ENCODE measurements at places on chromosomes 5 and 9.

- DNase-seq, result peak; percentile 67
Measured at GRCh38 chr5:95712347-95712958, 18.7 kb upstream of the RHOBTB3 start.

DNA sequence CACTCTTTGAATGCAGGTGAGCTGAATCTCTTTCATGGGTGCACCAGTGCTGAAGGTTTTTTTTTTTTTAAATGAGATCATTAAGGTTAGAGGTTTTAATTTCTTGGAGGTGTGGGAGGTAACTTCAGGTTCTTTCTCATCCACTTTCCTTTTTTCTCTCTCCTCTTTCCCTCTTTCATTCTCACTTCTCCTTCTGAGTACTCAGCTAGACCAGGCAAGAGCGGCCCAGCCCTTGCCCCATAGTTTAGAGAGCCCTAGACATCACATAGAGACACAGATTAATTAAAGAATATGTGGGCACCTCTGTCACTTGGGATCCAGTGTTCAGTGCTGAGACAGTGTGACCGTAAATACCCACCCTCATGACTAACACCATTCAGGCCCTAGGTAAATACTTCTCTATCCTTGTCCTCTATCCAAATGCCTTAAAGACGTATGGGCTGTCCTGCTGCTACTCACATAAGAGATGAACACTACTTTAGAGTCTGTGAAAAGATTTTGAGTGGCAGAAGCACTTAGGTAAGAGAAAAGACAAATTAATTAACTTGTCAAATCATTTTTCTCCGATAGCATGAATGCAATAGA is 174.1 kb downstream of the TLE4 start:
- no peak for DNase-seq

DNA sequence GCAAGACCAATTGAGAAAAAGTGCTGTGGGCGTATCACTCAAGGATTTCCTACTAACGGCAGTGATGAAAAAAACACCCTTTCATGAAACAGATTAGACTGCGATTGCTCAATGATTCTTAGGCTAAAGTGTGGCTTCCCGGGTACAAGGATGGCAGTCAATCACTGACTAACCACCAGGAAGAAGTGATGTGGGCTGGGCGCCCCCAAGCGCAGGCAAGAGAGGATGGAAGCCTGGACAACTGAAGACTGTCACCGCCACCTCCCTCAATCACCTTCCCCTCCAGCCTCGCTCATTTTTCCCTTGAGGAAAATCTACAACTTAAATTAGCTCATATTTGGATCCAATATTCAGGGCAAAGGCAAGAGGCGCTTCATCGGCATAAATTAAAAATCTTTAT is 707.2 kb downstream of the MTRR start:
- no peak for DNase-seq

- DNase-seq, result no peak
Measured at GRCh38 chr5:104062621-104063377, 500.2 kb upstream of the NUDT12 start.

DNA sequence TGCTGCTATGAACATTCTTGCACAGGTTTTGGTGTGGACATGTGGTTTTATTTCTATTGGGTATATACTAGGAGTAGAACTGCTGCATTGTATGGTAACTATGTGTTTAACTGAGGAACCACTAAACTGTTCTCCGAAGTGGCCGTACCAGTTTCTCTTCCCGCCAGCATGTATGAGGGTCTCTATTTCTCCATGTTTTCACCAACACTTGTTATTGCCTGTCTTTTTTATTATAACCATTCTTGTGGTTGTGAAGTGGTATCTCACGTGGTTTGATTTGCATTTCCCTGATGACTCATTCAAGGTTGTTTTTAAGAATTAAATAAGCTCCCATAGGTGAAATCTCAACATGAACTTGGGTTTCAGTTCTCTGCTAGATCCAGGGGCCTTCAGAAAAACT is 19.4 kb downstream of the PDE8B start:
- DNase-seq, result no peak

- DNase-seq, result no peak
Measured at GRCh38 chr9:94528886-94529285, 26.0 kb upstream of the PCAT7 start.

DNA sequence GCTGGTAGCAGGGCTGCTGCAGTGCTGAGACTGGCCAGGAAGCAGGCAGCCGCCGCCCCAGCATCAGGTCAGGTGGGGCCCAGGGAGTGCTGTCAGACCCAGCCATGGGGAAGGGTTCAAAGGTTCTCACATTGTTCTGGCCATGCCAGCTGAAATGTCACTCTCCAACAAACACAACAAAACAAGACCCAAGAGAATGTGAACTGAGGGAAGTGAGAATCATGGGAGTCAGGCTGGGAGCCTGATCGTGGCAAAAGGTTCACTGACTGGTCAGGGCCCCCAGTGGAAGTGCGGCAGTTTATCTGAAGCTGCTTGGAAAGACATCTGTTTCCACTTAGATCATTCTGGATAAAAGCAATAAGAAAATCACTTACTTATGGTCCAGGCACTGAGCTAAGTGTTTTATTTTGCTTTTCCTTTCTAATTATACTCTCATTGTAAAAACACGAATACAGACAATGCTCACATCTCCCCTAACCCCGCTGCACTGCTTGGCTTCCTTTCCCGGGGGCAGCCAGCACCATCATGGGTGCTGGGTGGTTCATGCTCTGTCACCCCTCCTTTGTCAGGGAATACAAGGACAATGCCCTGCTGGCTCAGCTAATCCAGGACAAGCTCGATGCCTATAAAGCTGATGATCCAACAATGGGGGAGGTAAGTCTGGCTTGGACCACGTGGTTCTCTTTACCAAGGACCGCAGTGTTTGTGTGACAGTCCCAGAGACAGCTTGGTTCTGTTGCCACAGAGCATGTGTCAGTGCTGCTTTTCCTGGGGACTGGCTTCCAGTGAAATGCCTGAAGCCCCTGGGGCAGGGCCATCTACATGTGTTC is 41.9 kb upstream of the CFAP157 start:
- no peak for DNase-seq

GRCh38 chr9:17117372-17117771 is 17.5 kb upstream of the CNTLN start:
- DNase-seq, result no peak

DNA sequence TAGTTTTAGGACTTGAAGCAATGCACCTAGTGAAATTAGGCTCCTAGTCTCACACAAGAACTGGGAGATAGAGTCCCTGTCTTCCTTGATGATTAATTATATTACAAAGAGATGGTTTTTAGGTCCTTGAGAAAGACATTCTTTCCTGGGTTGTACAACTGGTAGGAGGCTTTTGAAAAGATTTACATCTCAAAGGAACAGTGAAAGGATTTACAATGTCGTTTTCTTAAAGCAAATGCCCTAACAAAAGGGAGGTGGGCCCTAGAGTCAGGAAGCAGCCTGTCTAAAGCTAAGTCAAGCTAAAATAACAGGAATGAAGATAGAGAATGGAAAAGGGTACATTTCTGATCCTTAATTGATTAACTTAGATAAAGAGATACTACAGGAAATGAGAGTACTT is 102.2 kb upstream of the IL7R start:
- no peak for DNase-seq

DNA sequence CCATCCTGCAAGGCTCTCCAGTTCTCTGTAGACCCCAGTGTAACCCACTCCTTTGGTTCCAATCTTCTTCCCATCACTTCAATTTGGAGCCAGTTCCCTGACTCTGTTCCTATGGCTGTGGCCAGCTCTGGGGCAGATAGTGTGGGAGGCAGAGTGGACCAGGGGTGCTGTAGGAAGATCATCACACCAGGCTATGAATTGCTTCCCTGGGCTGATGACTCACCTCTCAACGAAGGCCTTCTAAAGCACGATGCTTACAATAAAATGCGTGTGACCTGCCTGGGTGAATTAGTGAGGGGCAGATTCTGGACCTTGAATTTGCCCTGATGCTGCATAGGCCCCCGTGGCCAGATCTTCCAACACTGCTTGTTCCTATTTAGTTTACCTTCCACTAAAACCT is 289.7 kb downstream of the FBXL7 start:
- DNase-seq, result no peak

DNA sequence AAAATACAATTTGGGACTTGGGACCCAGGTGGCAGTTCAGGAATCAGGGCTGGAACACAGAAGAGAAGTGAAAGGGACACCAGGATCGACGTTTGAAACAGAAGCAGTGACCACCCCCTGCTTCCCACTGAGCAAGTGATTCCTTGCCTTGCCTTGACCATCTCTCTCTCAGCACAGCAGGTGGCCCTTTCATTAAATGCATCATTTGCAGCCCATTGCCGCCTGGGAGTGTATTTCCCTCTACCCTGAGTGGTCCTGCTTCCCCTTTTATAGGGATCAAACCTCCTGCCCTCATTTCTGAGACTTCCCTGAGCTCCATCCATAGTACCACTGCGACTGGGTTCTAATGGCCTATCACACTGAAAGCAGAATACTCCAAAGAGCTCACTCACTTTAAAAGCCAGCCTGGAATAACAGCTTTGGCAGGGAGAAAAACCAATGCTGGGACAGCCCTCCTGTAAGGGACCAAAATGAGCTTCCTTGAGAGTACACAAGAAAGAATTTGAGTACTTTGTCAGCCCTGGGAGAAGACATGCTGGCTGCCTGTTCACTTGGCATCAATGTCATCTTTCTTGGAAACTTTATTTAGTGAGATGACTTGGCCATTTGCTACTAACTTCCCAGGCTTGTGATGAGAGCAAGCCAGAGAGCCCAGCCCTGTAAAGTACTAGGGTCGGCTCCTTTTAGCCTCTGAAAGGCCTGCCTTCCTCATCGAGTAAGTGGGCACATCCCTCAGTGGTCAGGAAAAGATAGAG is 149.7 kb downstream of the SLIT3 start:
- DNase-seq, result no peak

- no peak for DNase-seq
Measured at GRCh38 chr9:98532147-98532546, 176.6 kb downstream of the GABBR2 start.

DNA sequence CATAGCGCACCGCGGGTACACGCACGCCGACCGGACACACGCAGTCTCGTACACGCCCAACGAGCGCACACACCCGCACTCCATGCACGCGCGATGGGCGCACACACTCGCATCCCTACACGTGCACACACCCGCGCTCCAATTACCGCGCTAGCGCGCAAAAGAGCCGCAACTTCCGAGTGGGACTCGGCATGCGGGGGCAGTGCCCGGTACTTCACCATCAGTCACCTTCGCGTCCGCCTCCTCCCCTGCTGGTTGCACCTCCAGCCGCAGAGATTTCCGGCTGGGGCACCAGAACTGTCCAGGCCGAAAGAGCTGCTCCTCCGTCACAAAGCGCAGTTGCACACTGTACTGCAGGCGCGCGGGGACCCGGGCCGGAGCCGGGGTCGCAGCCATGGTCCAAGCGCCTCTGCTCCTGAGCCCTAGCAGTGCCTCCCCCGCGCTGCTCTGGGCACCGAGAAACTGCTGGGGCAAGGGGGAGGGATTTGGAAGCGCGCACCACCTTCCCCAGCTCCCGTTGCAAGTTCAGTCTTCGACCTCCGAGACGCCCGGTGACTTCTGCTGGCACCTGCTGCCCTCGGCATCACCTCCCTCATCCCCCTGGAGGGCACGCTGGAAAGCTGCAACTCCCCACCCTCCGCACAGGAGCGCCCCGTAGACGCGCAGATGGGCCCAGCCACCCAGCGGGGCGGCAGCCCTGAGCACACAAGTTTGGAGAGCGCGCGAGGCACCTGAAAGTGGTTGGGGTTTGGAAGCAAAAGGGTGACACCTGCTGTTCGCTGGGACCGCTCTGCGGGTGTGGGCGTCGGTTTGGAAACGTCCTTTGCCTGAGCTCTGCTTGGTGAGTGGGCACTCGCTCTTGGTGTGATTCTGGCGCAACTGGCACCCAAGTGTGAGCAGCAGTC is 337.4 kb upstream of the PUM3 start:
- DNase-seq, result peak; percentile 59

GRCh38 chr5:56817263-56818014 is 2.1 kb downstream of the MAP3K1 start:
- DNase-seq, result no peak

Data from activated CD4-positive, alpha-beta T cell treated with anti-CD3 and anti-CD28 coated beads, Interleukin-2, amount 50 U/mL, for 48 hours (primary cell).